Calu3 (cell line): ENCODE measurements at places on chromosomes 12 and 14. TPM values are rescaled to one million over a fixed set of nuclear protein-coding genes. Genes with fewer than 3 reads are reported as not detected.

The DCN gene
- total RNA-seq: not detected in 2 replicates

GRCh38 chr12:128057586-128057985 is 209.4 kb upstream of the TMEM132C start:
- DNase-seq: no peak

DNA sequence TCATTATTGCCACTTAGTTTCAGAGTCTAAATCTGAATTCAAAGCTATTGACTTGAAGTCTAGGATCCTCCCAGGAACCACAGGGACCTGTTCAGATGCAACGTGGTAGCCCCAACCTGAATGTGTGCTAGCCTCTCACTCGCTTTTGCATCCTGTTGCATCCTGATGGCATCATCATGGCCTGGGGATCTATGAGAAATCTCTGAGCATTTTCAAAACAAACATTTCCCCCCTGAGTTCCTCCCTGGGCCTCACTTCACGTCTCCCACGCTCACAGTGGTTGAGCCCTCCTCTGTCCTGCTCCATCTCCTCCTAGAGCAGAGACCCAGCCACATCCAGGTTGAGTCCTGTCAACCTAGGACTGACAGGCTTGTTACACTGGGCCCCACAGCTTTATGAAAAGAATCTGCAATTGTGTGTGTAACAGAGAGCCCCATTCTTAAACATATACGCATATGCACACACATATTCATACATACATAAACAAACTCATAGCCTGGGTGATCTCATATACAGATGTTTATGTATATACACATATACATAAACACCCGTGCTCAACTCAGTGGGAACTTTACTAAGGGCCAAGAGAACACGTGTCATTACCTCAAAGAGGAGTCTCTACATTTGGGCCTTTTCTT is 5.4 kb upstream of the KRT72 start:
- no peak for DNase-seq

GRCh38 chr12:2697057-2697800 is 97.5 kb upstream of the FKBP4 start:
- DNase-seq: no peak

DNA sequence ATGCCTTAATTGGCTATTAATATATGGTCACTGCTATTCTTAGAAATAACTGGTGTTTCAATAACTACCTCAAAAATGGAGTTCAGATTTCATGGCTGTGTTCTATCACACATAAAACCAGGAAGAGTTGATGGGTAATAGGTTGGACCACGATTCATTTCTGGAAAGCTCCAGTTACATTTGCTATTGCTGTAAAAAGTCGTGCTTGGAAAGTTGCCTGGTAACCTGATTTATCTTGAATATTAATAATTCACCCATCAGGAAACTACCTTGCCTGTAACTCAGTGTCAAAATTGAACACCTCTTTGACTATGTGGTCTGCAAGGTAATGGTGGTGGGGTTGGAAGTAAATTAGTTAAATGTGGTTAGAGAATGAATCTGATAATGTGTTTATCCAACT is 104.7 kb upstream of the IFNG-AS1 start:
- DNase-seq: peak; percentile 14

The SLC8B1 gene
- total RNA-seq: 22.8 and 23.8 TPM in 2 replicates

The BHLHE41 gene
- 44.1 and 54.1 TPM in 2 replicates for total RNA-seq

GRCh38 chr14:93017301-93017797 is 94.4 kb downstream of the CHGA start:
- DNase-seq: no peak

DNA sequence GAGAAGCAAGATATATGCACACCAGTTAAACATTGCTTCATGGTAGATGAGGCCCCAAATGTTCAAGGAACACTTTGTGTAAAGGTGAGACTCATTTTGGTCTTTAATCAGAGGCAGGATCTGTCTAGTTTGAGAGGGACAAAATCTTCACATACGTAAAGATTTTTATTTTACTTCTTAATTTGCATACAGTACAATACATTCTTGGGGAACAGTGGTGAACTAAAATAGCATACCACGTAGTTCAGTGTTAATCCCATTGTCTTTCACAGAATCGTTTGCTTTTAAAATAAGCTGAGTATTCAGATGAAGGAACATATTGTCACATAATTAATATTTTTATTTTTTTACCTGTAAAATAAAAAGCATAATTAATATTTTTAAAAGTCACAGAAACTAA is 43.3 kb downstream of the GPATCH2L start:
- DNase-seq: no peak

The EPYC gene
- total RNA-seq: not detected in 2 replicates

GRCh38 chr12:88420457-88420856 is 159.8 kb downstream of the KITLG start:
- no peak for DNase-seq

GRCh38 chr12:122067966-122068365 is 10.6 kb upstream of the MLXIP start:
- DNase-seq: no peak

- DNase-seq: no peak
Measured at GRCh38 chr12:78696267-78696666, 168.3 kb upstream of the SYT1 start.

DNA sequence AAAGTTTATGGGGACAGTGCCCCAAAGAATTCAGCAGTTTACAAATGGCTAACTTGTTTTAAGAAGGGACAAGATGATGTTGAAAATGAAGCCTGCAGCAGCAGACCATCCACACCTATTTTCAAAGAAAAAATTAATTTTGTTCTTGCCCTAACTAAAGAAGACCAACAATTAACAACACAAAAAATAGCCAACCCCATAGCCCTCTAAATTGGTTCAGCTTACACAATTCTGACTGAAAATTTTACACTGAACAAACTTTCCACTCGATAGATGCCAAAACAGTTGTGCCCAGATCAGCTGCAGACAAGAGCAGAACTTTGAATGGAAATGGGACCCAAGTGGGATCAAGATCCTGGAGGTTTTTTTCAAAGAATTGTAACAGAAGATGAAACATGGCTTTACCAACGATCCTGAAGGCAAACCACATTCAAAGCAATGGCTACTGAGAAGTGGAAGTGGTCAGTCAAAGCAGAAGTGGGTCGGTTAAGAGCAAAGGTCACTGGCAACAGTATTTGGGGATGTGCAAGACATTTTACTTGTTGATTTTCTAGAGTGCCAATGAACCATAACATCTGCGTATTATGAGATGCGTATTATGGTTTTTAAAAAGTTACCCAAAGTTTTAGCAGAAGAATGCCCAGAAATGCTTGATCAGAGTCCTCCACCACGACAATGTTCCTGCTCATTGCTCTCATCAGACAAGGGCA is 30.0 kb downstream of the SLC39A9 start:
- no peak for DNase-seq

The KRT80 gene
- total RNA-seq: 32.7 and 45.5 TPM in 2 replicates

The VWF gene
- not detected in 2 replicates for total RNA-seq

The SIRT4 gene
- 1.1 and 1.6 TPM in 2 replicates for total RNA-seq

DNA sequence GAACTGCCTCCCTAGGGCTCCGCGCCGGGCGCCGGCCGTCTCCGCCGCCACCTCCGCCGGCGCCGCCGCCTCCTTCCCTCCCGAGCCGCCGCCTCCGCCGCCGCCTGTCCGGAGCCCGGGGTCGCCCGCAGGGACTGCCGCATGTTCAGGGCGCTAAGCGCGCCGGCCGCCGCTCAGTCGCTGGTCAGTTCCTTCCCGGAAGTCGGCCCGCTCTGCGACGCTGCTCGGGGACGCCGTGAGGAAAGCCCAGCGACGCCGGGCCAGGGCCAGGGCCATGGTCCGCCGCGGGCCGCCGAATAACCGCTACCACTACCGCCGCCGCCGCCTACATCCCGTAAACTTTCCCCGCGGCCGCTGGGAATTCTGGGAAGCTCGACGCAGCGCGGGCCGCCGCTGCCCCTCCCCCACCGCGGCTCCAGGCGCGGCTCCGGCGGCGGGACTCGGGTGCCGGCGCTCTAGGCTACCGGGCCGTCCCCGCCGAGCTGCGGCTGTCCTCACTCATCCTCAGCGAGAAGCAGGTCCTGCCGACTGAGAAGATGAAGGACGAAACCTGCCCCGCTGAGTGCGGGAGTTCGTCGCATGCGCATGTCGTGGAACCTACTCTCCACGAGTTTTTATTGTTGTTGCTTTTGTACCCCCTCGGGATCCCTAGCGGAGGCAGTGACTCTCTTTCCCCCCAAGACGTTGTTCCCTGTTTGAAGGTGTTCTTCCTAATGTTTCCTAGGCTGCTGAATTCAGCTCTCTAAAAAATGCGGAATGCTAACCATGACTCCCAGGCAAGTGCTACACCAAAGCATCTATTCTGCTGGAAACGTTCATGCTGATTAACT is at the start of gene SAV1:
TSS of gene SAV1 (minus strand) at position 311 of the 830 bp plus-strand sequence. CDS start 339 bp downstream, outside the sequence.
- DNase-seq: peak; percentile 85

The GZMH gene
- total RNA-seq: not detected in 2 replicates

GRCh38 chr12:79019672-79020071 is 155.1 kb downstream of the SYT1 start:
- no peak for DNase-seq

DNA sequence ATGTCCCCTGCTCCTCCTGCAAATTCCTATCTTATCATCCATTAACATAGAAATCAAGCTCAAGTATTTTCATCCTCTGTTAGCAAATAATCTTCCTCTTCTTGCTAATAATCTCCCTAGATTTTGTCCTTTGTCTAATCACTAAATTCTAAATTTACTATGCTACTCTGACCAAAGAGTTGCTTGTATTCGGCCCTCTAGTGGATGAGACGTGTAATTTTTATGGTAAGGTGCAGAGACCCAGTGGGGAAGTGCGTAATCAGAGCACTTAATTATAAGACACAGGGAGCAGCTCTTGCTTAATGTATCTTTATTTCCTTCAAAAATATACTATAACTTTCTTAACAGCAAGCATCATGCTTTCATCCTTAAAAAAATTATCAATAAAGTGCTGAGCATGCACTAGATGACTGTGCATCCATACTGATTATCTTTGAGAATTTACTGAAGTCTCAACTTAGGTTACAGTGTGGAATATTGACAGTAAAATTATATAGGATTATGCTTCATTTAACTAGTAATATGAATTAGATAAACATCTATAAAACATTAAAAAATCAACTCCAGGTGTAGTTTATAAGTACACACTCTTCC is 212.6 kb downstream of the SLC16A7 start:
- no peak for DNase-seq

DNA sequence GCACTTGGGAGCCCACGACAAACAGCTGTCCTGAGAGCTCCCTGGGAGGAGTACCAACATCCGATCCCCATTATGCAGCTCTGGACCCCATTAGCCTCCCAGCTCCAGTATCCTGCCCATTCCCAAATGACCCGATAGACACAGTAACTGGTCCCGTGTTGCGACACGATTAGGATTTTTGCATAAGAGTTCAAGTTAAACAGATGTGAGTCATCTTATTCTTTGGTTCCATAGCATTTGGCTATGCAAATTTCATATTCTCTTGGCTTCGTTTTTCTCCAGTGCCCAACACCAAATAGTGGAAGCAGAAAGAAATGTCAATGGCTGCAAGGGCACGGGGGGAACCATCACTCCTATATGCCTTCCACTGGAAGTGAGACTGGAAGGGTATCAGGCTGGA is 43.0 kb upstream of the LRRC10 start:
- DNase-seq: no peak

The KRT71 gene
- not detected in 2 replicates for total RNA-seq

GRCh38 chr14:50335389-50335788 is 23.3 kb downstream of the DMAC2L start:
- no peak for DNase-seq

The TMEM119 gene
- not detected in 2 replicates for total RNA-seq

DNA sequence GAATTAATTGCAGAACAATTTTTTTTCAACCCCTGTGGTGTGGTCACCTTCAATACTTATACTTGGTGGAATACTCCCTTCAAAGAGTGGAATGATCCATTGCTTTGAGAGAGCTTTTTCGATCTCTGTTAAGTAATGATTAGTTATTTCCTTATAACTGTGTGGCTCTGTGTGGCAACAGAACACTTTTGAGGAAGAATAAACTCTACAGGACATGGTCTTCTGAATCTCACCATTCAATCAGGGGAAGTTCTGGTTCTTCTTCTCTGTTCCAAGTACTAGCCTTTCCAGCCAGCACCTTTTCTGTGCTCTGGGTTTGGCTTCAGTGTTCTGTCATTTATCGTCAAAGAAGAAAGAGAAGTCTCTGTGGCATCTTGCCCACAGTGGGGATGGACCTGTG is 369.2 kb downstream of the ZFP36L1 start:
- no peak for DNase-seq

- no peak for DNase-seq
Measured at GRCh38 chr12:5577211-5577612, 145.3 kb downstream of the NTF3 start.

DNA sequence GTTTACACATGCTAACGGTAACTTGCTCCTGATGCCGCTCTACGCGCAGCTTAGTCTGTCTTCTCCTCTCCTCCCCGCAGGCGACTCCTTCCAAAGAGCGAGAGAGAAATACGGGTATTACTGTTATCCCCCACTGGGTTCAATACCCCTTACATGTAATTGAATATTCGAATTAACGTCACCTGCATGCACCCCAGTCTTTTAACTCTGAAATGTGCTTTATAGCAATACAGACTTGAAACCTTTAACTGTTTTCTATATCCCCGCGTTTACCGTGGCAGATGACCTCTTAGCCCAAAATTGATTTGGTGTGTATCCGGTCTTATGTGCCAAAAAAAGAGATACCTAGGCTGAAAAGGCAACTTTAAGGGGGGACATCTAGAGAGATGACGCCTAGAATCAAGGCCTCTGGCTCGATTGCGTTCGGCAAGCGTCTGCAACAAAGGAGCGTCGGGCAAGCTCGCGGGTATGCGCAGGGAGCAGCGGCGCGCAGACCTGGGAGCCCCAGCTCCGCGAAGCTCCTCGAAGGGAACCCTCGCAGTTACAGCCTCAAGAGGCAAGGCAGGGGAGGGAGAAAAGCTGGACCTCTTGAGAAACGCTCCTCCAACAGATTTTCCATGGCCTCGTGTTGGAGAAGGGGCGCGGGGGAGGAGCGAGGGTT is 6.8 kb upstream of the FOXG1 start:
- no peak for DNase-seq

- no peak for DNase-seq
Measured at GRCh38 chr12:129762436-129762835, 141.4 kb downstream of the TMEM132D start.

DNA sequence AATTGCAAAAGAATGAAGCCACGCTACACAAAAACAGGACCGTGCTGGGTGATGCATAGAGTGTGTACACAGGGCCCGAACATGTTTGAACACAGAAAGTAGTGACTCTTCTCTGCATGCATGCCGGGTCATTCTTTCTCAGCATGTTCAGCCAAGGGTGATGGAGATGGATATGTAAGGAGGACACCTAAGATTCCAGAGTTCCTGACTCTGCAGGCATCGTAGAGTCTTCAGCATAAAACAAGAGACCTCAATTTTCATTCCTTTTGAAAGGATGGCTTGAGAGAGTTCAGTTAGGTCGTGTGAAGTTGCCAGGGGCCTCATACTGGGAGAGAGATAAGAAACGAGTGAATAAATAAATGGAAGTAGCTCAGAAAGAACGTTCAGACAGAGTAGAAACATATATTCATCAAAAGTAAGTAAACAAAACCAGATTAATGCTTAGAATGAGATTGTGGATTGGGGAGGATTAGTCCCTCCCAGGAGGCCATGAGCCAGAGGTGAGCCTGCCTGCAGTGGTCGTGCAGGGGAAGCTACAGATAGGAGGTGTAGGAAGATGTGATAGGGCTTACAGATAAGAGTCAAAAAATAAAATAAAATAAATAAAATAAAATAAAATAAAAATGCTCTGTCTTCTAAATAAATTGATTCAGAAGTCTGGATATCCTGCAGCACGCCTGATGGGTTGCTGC is 27.6 kb upstream of the SEL1L start:
- no peak for DNase-seq
